ENCODE measurements at places on chromosomes 3 and 15.

GRCh38 chr15:88982304-88982945 lies 69.2 kb upstream of the MFGE8 start:
- no peak for DNase-seq

- no peak for DNase-seq
Measured at GRCh38 chr15:88622605-88622975, 1.4 kb downstream of the AEN start.

DNA sequence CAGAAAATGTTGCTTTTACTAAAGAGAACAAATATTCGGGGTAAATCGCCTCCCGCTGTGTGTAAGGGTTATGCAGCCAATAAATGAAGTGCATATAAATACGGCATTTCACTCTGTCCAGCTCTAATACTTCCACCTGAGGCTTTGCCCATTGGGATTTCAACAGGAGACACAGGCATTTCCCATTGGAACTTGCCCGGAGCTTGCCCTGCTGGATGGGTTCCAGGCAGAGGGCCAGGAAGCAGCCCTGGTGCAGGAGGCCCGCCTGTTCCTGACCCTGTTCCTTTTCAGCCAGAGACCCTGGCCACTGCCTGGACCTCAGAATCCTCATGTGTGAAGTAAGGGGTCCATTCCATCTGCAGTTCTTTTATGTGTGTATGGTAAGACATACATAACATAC lies 17.4 kb upstream of the CEMIP start:
- no peak for DNase-seq

- DNase-seq = no peak
Measured at GRCh38 chr3:193998123-193998448, 137.9 kb upstream of the HES1 start.

- no peak for DNase-seq
Measured at GRCh38 chr15:85757073-85757938, 37.4 kb downstream of the KLHL25 start.

DNA sequence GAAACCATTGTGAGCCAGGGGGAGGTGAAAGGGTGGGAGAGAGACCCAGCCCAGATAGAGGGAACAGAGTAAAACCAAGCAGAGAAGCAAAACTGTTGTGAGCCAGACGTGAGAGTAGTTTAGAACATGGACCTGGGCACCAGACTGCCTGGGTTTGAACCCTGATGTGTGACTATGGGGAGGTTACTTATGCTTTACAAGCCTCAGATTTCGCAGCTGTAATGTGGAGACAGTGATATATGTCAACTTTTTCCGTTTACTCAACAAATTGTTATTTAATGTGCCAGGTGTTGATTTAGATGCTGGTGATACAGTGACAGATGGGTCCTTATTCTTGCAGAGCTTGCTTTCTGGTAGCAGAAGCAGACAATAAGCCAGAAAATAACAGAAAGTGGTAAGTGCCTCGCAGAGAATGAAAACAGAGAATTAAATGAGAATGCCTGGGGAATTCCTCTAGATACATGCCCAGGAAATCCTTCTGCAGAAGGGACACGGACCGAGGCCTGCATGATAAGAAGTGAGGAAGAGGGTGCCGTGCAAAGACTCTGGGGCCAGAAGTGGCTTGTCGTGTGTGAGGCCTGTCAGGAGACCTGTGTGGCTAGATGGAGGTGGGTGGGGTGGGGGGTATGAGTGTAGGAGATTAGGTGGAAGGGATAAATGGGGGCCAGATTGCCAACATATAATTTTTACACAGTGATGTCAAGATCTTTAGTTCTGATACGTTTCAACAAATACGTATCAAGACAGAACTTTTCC lies 15.0 kb downstream of the KAT2B start:
- DNase-seq = no peak

Measured in cerebellar nuclear complex (tissue), 1 donor.